NCI-H1694 (cell line): ENCODE measurements at places on chromosomes 4 and X.

DNA sequence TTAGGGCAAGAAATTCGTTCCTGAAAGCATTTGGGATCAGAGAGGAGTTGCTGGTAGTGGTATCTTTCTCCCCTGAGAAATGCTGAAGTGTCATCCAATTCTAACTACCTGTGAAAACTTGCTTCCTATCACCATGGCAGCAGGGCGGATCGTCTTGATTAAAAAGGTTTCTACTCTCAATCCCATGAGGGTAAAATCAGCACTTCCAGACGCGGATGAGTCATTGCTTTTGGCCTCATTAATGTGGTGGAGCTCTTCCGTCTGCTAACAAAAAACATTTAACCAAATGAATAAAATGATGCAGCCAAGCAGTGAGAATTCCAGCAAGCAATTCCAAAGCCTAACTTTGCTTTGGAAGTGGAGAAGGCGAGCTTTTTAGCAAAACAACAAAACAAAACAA lies 325.6 kb downstream of the CAMK2D start:
- peak; percentile 53 for DNase-seq

DNA sequence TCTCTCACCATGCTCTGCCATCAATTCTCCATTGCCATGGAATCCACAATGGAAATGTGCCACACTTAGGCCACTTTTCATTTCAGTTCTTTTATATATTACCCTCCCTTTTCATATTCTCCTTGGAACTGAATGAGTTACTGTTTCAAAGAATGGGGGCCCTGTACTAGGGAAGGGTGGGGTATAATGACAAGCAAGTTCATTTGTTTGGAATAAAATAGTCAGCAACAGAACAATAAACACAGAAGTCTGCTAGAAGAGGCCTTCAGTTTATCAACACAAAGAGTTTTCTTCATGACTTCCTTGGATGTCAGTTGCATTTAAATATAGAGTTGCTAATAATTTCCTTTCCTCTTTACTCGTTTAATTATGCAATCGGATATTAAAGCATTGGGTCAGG lies 478.3 kb upstream of the FTHL17 start:
- no peak for DNase-seq

GRCh38 chr4:113186913-113187312 lies 137.5 kb downstream of the ANK2 start:
- no peak for DNase-seq

DNA sequence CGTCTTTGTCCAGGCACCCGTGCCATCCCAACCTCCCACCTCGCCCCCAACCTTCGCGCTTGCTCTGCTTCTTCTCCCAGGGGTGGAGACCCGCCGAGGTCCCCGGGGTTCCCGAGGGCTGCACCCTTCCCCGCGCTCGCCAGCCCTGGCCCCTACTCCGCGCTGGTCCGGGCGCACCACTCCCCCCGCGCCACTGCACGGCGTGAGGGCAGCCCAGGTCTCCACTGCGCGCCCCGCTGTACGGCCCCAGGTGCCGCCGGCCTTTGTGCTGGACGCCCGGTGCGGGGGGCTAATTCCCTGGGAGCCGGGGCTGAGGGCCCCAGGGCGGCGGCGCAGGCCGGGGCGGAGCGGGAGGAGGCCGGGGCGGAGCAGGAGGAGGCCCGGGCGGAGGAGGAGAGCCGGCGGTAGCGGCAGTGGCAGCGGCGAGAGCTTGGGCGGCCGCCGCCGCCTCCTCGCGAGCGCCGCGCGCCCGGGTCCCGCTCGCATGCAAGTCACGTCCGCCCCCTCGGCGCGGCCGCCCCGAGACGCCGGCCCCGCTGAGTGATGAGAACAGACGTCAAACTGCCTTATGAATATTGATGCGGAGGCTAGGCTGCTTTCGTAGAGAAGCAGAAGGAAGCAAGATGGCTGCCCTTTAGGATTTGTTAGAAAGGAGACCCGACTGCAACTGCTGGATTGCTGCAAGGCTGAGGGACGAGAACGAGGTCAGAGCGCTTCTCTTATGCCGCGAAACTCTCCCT lies at the start of gene TET2:
Gene TET2 (plus strand): TSS at position 601 of the 740 bp plus-strand sequence. CDS start 87,067 bp downstream, outside the sequence.
- peak; percentile 36 for DNase-seq

DNA sequence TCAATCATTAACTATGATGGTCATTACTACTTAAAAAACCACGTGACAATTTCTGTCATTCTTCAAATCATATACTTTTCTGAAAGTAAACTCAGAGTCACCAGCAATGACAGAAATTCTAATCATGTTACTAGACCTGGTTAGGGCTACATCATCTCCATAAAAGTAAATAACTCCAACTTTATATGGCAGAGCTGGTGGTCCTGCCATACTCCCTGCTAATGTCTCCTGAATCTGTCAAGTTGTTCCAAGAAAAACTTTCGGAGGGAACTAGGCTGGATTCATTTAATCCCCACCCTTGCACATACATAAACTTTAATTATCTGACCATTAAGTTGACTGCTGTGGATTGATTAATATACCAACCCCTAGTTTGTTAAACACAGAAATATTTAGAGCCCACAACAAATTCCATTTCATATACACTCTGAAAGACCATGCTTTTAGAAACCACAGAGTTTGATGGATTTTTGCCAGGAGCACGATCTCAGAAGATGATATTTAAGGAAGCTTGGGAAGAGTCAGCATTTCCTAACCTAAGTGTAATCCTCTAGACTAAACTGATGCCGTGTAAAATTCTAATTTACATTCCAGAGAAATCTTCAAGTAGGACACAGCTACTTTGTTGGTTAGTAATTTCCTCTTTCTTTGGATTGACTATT lies 577.0 kb downstream of the FAT4 start:
- DNase-seq: no peak

DNA sequence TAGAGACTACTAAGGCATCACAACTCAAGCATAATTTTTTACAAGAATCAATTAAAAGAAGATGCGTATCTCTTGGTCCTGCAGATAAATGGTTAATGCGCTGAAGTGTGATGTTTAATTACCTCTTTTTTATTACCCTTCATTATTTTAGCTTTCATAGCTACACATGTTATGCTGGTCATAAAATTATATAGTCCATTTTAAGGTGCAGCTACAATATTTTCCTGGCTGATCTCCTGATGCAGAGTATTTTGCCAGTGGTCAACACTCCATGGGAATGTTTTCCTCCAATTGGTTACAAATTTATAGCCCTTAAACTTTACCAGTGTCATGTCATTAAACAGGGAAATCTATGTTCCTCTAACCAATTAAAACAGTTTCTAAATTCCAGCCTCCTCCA lies 1617.2 kb downstream of the PCDH7 start:
- no peak for DNase-seq

GRCh38 chrX:110280954-110281353 lies 36.9 kb downstream of the AMMECR1 start:
- DNase-seq: no peak

DNA sequence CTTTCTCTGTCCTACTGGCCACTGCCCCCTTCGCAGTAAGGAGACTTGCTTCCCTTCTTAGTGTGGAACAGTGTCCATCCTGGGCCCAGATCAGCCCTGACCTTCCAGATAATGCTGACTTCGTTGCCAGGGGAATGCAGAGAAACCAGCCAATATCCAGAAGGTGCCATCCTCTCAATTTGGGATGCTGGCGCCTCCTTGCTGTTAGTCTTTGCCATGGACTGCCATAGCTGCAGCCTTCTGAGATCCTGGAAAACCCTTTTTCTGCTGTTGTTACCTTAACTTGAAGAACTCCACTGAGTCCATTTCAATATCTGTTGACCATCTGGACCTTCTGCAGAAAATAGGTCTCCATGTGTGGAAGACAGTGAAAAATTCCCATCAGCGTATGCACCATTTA lies 21.8 kb downstream of the RAI2 start:
- no peak for DNase-seq

DNA sequence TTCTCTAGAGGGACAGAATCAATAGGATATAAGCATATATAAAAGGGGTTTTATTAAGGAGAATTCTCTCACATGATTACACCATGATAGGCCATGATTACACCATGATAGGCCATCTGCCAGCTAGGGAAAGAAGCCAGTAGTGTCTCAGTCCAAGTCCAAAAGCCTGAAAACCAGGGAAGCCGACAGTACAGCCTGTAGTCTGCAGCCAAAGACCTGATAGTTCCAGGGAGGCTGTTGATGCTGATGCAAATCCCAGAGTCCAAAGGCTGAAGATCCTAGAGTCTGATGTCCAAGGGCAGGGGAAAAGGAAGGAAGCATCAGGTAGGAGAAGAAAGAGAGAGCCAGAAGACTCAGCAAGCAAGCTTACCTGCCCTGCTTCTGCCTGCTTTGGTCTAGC lies 411.3 kb upstream of the EMCN start:
- no peak for DNase-seq

GRCh38 chr4:4572821-4573220 lies 31.0 kb upstream of the STX18 start:
- DNase-seq: no peak

- no peak for DNase-seq
Measured at GRCh38 chr4:12126474-12126873, 697.8 kb upstream of the HS3ST1 start.

DNA sequence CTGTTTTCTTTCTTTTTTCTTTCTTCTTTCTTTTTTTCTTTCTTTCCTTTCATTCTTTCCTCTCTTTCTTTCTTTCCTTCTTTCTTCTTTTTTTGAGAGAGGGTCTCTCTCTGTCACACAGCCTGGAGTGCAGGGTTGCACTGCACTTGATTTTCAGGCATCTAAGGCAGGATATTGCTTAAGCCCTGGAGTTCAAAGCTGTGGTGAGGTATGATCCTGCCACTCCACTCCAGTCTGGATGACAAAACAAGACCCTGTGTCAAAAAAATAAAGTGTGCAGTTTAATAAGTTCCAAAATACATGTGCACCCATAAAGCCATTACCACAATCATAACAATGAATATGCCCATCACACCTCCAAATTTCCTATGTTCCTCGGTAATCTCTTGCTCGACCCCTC lies 10.6 kb upstream of the ZNF718 start:
- no peak for DNase-seq

DNA sequence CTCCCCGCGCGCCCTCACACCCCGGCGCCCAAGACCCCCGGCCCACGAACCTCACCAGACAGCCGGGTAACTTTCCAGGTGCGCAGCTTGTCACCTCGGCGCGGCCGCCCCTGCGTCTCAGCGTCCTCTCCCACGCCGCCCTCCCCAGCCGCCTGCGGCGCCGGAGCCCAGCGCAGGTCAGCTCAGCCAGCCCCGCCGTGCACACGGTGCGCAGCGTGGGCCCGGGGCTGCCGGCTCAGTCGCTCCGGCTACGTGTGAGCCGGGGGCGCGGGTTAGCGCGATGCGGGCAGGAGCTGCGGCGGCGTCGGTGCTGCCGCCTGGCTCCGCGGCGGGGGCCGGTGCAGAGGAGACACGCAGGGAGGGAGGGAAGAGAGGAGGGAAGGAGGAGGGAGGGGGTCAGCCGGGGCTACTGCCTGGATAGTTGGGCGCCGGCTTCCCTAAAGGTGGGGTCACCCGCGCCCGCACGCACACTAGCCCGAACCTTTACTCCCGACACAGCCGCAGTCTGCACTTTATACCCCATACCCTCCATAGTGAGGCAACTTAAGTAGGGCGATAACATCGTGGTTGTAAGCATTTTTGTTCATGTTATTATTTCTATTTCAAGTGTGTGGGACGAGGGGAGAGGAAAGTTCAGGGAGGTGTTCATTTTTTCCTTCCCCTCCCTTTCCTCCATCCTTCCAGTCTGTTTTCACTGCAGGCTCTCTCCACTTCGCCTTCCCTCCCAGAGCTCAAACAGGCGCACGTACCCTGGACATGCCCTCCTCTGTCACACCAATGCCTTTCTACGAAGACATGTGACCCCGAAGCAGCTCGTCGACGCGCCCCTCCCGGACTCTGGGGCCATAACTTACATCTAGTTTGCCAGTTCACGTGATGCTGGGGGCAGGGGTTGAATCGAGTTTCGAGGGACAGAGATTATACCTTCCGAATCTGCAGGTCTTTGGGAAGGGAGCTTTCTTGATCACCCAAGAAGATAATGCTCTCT lies at the start of gene PRKG2:
Gene PRKG2 (minus strand): TSS at position 342 of the 988 bp plus-strand sequence. CDS start 10,175 bp downstream, outside the sequence.
- peak; percentile 30 for DNase-seq

- no peak for DNase-seq
Measured at GRCh38 chrX:49193542-49193964, 6.4 kb downstream of the SYP start.

DNA sequence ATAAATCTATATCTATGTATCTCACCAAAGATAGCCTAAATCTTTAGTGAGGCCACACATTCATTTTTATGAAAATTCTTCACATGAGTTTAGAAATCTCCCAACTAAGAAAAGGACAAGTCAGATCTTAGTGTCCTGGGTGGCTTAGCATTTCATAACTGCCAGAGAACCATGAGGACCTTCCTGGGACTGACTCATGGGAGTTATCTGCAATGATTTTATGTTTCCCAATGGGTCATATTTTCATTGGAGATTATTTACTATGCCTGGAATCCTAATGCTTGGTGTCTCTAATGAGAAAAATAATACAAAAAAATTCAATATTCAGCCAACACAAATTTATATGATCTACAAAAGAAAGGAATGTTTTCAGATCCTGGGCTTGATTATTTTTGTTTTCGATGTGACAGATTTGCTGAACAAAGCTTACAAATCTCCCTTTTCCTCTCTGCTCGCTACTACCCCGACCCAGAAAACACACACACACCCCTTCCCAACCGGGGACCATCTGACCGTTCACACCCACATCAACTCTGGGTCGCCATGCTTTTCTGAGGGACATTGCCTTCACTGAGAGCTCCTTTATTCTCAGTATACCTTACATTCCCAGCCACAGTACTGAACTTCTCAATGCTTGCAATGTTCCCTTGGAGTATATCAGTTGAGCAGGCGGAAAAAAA lies 40.1 kb downstream of the SORBS2 start:
- DNase-seq: no peak

DNA sequence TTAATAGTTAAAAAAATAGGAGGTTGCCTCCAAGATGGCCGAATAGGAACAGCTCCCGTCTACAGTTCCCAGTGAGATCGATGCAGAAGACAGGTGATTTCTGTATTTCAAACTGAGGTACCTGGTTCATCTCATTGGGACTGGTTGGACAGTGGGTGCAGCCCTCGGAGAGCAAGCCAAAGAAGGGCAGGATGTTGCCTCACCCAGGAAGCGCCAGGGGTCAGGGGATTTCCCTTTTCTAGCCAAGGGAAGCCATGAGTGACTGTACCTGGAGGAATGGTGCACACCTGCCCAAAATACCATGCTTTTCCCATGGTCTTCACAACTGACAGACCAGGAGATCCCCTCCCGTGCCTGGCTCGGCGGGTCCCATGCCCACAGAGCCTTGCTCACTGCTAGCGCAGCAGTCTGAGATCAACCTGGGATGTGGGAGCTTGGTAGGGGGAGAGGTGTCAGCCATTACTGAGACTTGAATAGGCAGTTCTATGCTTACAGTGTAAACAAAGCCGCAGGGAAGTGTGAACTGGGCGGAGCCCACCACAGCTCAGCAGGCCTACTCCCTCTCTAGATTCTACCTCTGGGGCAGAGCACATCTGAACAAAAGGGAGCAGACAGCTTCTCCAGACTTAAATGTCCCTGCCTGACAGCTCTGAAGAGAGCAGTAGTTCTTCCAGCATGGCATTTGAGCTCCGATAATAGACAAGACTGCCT lies 47.5 kb downstream of the PPA2 start:
- DNase-seq: no peak

DNA sequence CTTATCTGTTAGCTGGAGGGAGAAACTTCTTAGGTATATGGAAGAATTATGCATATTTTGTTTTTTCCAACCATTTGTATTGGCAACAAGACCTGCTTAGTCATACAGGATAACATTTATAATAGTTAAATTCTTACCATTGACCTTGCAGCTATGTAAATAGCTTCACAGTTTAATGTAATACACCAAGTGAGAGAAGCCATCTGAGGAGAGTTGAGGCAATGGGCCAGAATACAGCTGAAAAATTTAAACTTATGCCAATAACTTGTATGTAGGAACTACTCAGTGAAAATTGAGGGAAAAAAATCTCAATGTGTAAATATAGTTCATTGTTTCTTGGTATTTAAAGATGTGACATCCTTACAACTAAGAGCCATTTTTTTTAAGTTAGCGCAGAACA lies 273.5 kb downstream of the DACH2 start:
- no peak for DNase-seq

GRCh38 chr4:156946516-156947424 lies 24.8 kb downstream of the PDGFC start:
- DNase-seq: no peak
